Endodermal cell (in vitro differentiated cells): ENCODE measurements at places on chromosomes 1 and 21.

DNA sequence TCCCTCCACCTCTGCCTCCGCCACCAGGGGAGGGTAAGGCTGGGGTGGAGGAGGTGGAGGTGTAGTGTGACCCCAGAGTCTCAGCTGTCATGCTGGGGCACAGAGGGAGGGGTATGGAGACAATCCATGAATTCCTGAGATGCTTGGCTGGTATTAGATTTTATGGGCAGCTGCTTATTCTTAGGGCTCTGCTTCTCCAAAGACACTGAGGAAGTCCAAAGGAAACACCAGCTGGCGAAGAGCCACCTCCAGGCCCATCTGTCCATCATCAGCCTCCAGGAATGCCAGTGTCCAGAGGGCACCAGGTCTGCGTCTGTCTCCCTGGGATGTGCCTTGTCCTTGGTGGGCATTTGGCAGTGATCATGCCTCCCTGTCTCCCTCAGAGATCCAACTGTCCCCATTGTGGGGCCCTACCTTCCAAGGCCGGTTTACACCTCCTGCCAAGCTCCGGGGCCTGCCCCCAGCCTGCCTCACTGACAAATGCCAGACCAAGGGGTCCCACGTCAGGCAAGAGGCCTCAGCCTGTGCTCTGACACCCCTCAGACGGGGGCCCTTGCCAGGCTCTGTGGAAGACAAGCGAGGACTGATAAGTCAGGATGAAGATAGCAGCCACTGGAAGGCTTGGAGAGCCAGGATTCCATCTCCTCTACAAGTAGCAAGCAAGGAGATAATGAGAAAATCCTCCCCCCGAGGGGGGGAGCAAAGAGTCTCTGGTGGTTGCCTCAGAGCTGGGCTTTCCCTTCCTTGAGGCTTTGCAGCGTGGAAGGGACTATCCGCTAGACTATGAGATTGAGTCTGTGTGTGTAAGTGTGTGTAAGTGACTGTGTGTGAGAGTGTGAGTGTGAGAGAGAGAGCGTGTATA, 1.6 kb downstream of the TNNI1 start:
- no peak for DNase-seq

DNA sequence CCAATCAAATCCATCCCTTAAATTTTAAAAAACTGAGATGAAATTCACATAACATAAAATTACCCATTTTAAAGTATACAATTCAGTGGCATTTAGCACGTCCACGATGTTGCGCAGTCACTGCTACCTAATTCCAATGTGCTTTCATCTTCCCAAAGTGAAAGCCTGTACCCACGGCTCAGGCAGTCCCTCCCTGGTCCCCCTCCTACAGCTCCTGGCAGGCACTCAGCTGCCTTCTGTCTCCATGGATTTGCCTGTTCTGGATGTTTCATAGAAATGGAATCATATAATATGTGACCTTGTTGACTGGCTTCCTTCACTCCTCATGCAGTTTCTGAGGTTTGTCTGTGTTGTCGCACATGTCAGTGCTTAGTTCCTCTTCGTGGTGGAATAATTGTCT, 386.3 kb downstream of the CAMTA1 start:
- no peak for DNase-seq

DNA sequence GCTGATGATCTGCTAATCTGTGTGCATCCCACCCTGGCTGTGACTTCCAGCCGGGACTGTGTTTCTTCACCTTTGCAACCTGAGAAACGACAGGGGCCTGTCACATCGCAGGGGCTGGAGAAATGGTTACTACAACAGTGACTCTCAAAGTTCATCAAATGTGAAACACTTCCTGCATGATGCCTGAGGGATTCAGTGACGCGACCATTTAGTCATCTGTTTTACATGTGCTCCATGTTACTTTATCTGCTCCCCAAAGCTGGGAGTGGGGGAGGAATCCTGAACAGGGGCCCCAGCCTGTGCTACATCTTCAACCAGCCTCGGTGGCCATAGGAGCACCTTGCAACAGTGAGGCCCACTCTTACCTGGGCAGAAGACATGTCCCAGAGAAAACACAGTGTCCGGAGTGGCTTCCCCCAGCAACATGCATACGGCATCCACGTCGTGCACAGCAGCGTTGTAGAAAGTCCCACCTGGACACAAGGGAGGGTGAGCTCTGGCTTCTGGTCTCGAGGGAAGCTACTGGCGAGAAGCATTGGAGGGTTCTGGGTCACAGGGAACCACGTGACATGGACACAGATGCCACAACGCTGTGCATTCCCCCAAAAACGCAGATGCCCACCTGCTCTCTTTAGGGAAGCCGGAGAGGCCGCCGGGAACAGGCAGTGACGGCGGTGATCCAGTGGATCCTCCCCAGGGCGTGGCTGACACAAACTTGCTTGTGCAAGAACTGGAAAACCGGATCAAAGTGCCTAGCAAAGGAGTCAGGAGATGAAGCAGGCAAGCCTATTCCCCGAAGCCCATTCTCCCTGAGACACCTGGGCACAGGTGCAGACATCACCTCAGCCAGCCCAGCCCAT, 9.6 kb upstream of the CCDC27 start:
- no peak for DNase-seq

DNA sequence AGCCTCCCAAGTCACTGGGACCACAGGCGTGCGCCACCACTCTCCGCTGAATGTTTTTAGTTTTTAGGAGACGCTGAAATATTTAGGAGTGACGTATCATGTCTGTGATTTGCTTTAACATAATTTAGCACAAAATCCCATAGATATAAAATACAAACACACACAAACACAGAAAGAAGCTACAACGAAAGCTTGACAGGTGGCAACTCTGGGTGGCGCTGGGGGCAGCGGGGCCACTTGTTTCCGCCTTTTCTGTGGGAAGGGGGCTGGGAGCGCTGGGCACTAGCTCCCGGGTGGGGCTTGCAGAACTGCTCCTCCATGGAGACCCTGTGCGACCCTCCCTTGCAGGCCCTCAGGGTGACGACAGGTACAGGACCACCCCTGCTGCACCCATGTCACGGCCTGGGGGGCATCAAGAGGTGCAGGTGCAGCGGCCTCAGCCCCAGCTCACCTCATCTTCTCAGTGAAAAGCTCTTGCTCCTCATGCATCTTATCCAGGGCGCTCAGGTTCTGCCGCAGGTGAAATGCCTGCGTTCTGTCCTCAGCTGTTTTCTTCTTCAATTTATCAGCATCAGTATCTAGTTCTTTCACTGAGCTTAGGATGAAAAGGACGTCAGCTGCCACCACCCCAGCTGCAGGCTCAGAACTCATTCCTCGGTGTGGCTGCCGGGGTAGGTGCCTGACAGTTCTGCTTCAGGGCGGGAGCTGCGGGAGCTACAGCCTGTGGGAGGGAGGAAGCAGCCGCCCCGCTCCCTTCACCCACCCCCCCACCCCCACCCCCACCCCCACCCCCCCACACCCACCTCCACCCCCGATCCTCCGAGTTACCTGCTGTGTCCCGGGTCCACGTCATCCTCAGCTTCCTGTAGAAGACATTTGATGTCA, 15.3 kb downstream of the CFAP74 start:
- no peak for DNase-seq

DNA sequence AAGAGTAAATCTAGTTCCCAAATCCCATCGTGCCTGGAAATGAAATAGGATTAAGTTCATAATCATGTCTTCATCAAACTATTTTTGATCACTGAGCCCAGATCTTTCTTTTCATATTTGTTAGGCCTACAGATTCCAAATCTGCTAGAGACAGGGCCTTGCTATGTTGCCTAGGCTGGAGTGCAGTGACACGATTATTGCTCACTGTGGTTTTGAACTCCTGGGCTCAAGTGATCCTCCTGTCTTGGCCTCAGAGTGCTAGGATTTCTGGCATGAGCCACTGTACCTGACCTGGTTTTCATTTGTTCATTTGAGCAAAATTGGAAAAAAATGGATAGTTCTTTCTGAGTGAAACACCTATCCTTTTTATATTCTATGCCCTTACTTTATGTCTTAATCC, 28.0 kb upstream of the DIPK1A start:
- DNase-seq, result no peak

- DNase-seq, result peak; percentile 82
These were observed 82.1 kb downstream of the NENF start for GRCh38 chr1:212514782-212515181.

- no peak for DNase-seq
These were observed 1058.0 kb upstream of the ADGRL4 start for GRCh38 chr1:80064524-80064923.

DNA sequence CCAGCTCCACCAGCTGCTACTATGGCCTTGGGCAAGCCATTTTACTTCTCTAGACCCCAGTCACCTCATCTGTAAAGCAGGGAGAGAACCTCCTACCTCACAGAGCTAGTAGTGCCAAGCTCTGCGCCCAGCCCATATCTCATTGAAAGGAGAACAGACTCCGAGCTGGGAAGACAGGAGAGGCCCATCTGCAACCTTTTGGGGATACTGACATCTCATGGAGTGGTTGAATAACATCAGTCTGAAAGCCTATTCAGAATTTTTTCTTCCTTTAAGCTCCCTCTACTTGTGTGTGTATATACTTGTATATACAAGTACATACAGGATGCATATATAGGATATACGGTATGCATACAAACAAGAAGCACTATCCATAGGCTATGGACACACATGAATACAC, 279.5 kb upstream of the POU3F1 start:
- no peak for DNase-seq

GRCh38 chr1:159315381-159315780, 13.2 kb downstream of the FCER1A start:
- no peak for DNase-seq

DNA sequence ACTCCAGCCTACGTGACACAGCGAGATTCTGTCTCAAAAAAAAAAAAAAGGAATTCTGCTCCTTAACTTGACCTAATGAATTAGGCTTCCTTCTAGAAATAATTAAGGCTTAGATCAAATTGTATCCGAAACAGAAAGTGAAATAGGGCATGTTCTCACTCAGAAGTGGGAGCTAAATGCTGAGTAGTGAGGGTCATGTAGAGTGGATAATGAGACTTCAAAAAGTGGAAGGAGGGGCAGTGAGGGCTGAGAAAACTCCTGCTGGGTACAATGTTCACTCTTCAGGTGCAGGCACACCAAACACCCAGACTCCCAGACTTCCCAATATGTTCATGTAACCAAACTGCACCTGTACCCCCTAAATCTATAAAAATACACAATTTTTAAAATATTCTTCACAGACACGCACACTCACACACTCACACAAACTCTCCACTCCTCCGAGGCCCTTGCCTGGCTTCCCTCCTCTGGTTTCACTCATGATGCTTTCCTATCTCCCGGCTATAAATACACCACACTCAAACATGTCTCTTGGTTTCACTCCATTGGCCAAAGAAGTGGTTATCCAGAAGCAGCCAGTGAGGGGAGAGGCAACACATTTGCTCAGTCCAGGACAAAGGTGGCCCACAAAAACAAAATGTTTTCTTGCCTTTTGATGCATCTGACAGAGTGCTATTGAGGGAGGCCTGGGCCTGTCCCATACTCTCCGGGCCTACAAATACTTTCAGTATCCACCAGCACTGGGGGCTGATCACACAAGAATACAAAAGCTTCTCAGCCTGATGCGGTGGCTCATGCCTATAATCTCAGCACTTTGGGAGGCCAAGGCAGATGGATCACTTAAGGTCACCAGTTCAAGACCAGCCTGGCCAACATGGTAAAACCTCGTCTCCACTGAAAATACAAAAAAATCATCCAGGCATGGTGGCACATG, 249.2 kb downstream of the TOMM20 start:
- no peak for DNase-seq

- no peak for DNase-seq
These were observed 42.7 kb upstream of the RGS2 start for GRCh38 chr1:192766009-192766625.

GRCh38 chr21:33496345-33496744, 4.8 kb upstream of the DNAJC28 start:
- peak; percentile 55 for DNase-seq

DNA sequence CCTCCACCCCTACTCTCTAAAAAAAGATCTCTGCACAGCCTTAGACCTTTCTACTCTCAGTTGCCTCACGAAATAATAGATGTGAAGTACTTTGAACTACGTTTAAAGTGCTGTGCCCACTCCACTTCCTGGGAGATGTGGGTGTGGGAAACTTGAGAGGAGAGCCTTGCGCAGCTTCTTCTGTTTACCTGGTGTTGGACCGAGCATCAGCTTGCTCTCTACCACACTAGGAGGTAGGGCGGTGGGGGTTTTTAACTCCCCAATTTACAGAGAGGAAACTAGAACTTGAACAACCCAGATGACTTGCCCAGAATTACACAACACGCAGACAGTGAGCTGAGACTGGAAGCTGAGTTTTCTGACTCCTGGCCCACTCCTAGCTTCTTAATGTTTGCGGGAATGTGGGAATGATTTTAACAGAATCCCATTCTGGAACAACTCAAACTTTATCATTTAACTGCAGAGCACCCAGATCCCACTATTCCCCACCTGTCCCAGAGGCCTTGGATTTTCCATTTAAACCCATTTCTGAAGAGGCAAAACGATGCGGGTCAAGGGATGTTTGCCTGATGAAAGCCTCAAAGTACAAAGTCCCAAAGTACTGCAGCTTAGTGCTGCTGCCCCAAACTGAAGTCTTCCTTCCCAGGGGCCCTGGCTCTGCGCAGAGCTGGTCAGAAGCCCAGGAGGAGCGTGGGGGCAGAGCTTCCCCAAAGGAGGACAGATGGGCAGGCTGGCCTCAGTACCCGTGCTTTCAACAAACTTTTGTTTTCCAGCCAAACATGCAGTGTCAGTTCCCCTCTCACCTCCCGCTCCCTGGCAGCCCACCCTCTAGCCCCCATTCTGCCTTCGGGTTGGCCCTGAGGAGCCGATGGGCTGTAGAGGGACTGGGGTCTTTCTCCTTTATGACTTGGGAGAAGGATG, 19.0 kb downstream of the BTG2 start:
- no peak for DNase-seq

- no peak for DNase-seq
These were observed 82.8 kb upstream of the KCNE2 start for GRCh38 chr21:34280959-34281358.

GRCh38 chr1:223189903-223190724, 47.1 kb upstream of the TLR5 start:
- peak; percentile 22 for DNase-seq

DNA sequence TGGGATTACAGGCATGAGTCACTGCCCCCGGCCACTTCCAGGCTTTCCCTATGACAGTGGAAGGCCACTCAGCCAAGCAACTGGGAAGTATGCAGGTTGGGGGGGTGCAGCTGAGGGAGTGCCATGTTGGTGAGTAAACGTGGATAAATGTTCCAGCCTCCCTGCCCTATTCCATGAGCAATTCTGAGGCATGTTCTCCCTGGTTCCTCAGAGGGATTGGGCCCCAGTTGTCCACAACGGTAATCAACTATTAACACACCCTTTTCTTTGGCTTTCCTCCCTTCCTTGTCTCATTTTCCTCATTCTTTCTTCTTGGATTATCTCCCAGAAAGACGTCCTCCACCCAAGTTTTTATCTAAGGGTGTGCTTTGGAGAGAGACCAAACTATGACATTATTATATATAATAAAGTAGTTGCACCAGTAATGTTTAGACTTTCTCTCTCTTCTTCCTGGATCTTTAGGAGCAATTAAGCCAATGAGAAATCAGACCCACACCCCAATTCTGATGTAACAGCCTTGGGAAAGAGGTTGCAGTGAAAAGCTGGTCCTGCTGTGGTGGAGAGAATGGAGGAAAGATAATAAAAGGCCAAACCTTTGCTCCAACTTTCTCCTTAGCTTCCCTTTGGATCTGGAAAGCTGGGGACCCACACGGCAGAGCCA, 6.8 kb upstream of the SLAMF9 start:
- DNase-seq, result no peak
